ENCODE measurements at places on chromosomes 2 and 18. TPM values are rescaled to one million over a fixed set of nuclear protein-coding genes. Genes with fewer than 3 reads are reported as not detected.

GRCh38 chr2:127562936-127563335 lies 27.5 kb downstream of the MYO7B start:
- H3K27me3 ChIP-seq = no peaks in the 10 kb centered on the region
- H3K4me3 ChIP-seq = no peak overlapping the region
- H3K4me1 ChIP-seq = no peaks in the 10 kb centered on the region
- no peaks in the 10 kb centered on the region for H3K36me3 ChIP-seq
- DNase-seq = no peak
- H3K27ac ChIP-seq = no peak overlapping the region

GRCh38 chr18:66510357-66511045 lies 93.4 kb downstream of the CDH19 start:
- no peak overlapping the region for H3K4me3 ChIP-seq
- no peaks in the 10 kb centered on the region for H3K27me3 ChIP-seq
- DNase-seq = peak; percentile 16
- no peaks in the 10 kb centered on the region for H3K36me3 ChIP-seq
- H3K27ac ChIP-seq = no peak overlapping the region

DNA sequence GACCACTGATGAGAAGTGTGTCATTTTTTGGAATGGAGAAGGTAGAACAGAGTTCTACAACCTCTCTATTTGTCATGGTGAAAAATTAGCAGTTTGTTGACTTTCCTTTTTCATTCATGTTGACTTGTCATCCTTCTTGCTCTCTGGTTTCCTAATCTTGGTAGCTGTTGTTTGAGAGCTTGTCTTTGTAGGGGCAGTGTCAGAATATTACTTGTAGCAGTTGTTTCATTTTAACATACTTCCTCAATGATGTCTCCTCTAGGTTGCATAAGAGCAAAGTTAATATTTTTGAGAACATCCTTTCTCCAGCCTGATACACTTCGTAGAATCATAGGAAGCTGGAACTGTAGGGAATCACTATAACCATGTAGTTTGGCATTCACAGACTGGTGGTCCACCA lies 368.2 kb upstream of the FANCL start:
- peaks cover 37% of the 10 kb centered on the region for H3K4me1 ChIP-seq
- DNase-seq = peak; percentile 42
- H3K4me3 ChIP-seq = no peak overlapping the region
- H3K36me3 ChIP-seq = no peaks in the 10 kb centered on the region
- no peaks in the 10 kb centered on the region for H3K27me3 ChIP-seq
- H3K27ac ChIP-seq = no peak overlapping the region

DNA sequence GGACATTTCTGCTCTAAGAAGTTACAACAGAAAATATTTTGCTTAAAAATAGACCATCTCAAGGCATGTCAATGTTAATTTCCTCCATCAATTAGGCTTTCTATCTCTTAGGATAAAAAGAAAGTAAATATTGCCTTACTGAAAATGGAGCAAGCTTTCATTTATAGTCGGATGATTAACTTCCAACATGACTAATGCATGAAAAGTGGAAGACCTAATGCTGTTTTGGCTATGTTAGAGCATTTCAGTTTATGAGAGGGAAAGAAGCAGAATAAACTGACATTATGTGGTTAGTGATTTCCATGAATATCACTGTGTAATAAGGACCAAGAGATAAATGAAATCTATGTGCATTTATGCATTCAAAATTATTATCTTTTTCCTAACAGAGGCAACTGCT lies 475.2 kb upstream of the UBE2E3 start:
- H3K27ac ChIP-seq = 0 out of 2 replicates have a peak overlapping the region, but pooled peaks have one; percentile 2
- no peak overlapping the region for H3K4me3 ChIP-seq
- peaks cover 19% of the 10 kb centered on the region for H3K4me1 ChIP-seq
- no peaks in the 10 kb centered on the region for H3K36me3 ChIP-seq
- DNase-seq = peak; percentile 66

- no peaks in the 10 kb centered on the region for H3K36me3 ChIP-seq
- peak; percentile 82 for DNase-seq
- H3K27ac ChIP-seq = peak overlapping the region; percentile 49
- H3K4me1 ChIP-seq = peaks cover 58% of the 10 kb centered on the region
Observed at GRCh38 chr2:146820672-146821071, 1024.2 kb upstream of the ACVR2A start.

DUSP2 gene
- 16.7 TPM for total RNA-seq

GRCh38 chr2:65666156-65666725 lies 233.8 kb upstream of the SPRED2 start:
- H3K27ac ChIP-seq = no peak overlapping the region
- H3K4me3 ChIP-seq = no peak overlapping the region
- no peaks in the 10 kb centered on the region for H3K36me3 ChIP-seq
- peaks cover 27% of the 10 kb centered on the region for H3K4me1 ChIP-seq

GRCh38 chr2:111941531-111941930 lies 43.1 kb downstream of the MERTK start:
- H3K36me3 ChIP-seq = no peaks in the 10 kb centered on the region
- H3K4me1 ChIP-seq = peaks cover 14% of the 10 kb centered on the region
- no peak overlapping the region for H3K27ac ChIP-seq

GRCh38 chr2:46241344-46241743 lies 55.9 kb upstream of the EPAS1 start:
- no peak overlapping the region for H3K4me3 ChIP-seq
- H3K27me3 ChIP-seq = no peaks in the 10 kb centered on the region
- DNase-seq = peak; percentile 38

GRCh38 chr2:39640107-39640506 lies 25.6 kb upstream of the TMEM178A start:
- no peak overlapping the region for H3K4me3 ChIP-seq
- no peak overlapping the region for H3K27ac ChIP-seq
- H3K4me1 ChIP-seq = peaks cover 44% of the 10 kb centered on the region
- DNase-seq = no peak
- no peaks in the 10 kb centered on the region for H3K27me3 ChIP-seq

DNA sequence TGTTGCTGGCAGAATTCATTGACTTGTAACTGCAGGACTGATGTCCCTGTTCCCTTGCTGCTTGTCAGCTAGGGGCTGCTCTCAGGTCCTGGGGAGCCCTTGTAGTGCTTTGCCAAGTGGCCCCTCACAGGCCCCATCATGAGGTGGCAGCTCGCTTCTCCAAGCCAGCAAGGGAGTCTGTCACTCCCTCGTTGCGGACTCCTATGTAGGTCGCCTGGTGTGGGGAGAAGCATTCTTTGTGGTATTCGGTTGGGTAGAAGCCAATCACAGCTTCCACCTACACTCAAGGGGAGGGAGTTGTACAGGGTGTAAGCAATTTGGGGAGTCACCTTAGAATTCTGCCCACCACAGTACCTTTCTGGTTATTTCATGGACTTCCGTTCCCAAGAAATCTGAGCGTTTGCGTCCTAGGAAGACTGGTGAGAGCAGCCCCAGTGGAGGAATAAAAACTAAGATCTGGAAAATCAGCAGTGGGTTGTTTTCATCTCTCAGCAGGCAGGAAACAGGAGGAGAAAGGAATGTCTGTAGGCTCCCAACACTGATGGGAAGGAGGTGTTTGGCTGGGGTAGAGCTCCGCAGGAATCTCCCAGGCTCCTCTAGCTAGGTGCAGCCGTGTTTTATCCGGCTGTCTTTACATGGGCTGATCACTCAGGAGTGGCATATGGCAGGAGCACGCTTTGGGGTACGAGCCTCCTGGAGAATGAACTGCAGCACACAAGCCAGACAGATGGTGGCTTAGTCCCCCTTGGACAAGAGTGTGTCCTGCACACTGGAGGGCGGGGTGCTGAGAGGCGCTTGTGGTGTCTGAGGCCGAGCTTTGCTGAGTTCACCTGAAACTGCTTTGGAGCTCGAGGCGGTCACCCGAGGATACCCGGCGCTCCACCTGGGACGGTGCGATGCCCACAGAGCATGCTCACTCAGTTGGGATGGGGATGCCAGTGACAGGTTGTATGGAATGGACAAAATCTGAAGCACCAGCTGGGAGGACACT lies 58.3 kb downstream of the LDLRAD4 start:
- no peak overlapping the region for H3K27ac ChIP-seq
- H3K4me1 ChIP-seq = no peaks in the 10 kb centered on the region
- H3K27me3 ChIP-seq = peaks cover 87% of the 10 kb centered on the region
- H3K36me3 ChIP-seq = no peaks in the 10 kb centered on the region
- H3K4me3 ChIP-seq = no peak overlapping the region
- no peak for DNase-seq

ZBTB7C gene
- total RNA-seq = 1.1 TPM

GRCh38 chr2:200039724-200040650 lies 84.6 kb downstream of the MAIP1 start:
- H3K27ac ChIP-seq = no peak overlapping the region
- no peak overlapping the region for H3K4me3 ChIP-seq
- no peaks in the 10 kb centered on the region for H3K36me3 ChIP-seq
- H3K4me1 ChIP-seq = peaks cover 15% of the 10 kb centered on the region
- DNase-seq = no peak

DNA sequence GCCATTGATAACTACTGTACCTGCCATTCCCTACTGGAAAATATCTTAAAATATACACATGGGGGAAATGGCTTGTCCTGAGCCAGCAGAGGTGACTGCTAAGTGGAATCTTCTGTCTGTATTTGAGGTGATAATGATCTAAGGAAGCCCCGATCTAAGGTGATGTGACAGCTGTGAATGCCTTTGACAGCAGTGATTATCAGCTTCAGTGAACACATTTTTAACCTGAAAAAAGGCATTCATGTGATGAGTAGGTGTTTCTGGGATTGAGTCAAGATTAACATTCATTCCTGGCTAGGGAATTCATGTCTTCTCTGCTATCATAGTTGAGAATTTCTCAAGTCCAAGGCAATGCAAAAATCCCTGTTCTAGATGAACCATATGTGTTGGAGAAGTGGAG lies 9.1 kb upstream of the MAPRE2 start:
- no peaks in the 10 kb centered on the region for H3K27me3 ChIP-seq
- no peaks in the 10 kb centered on the region for H3K4me1 ChIP-seq
- H3K36me3 ChIP-seq = no peaks in the 10 kb centered on the region
- H3K27ac ChIP-seq = no peak overlapping the region
- DNase-seq = no peak
- no peak overlapping the region for H3K4me3 ChIP-seq

CRYGC gene
- total RNA-seq = not detected

EML6 gene
- total RNA-seq = 15.7 TPM

DNA sequence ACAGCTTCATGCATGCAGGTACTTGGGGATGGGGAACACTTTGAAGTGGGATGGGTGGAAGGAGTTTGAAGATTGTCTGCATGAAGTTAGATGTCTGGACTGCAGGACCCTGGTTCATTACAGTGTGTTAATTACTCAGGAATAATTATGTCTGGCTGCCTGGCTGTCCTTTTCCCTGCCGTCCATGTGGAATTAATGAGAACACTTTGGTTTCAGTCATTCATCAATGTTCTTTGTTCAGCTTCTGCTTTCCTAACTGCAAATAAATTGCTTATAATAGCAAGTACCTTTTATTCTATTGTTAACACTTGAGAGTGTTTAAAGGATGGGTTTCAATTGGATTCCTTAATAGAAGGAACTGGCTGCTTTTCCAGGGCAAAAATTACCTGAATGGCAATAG lies 35.8 kb downstream of the MTCL1 start:
- no peaks in the 10 kb centered on the region for H3K4me1 ChIP-seq
- H3K27me3 ChIP-seq = no peaks in the 10 kb centered on the region
- no peaks in the 10 kb centered on the region for H3K36me3 ChIP-seq

GRCh38 chr2:170812710-170813600 lies 3.7 kb upstream of the GAD1 start:
- DNase-seq = peak; percentile 94
- peaks cover 9% of the 10 kb centered on the region for H3K4me1 ChIP-seq
- no peaks in the 10 kb centered on the region for H3K36me3 ChIP-seq
- peak overlapping the region; percentile 32 for H3K4me3 ChIP-seq
- H3K27ac ChIP-seq = no peak overlapping the region

LYG2 gene
- total RNA-seq = not detected

DNA sequence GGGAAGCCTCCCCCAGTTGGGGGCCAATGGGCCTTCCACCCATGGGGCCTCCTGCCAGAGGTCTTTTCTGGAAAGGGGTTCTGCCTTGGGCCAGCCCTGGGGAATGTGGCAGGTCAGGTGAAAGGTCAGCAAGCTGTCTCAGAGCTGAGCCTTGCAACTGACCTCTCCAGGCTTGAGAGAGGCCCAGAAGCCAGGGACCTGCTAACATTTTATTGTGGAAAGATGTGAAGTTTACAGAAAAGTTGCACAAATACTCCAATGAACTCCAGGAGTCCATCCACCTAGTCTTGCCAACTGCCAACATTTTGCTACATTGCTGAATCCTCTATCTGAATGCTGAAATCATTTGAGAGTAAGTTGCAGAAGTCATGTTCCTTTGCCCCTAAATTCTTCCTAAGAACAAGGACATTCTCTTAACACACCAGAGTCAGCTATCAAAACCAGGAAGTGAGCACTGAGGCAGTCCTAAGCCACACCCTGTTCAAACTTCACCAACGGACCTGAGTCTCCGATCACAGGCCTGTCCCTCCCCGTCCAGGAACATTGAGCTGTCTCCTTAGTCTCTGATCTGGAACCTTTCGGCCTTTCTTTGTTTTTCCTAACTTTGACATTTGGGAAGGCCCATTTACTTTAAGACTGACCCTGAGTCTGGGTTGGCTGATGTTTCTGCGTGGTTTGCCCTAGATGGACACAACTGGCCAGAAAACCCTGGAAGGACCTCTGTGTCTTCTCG lies 4.0 kb downstream of the SNORC start:
- H3K27me3 ChIP-seq = no peaks in the 10 kb centered on the region
- peaks cover 17% of the 10 kb centered on the region for H3K4me1 ChIP-seq
- no peak overlapping the region for H3K27ac ChIP-seq
- H3K4me3 ChIP-seq = no peak overlapping the region
- H3K36me3 ChIP-seq = no peaks in the 10 kb centered on the region

GRCh38 chr2:186201371-186201770 lies 284.7 kb upstream of the ZC3H15 start:
- no peak overlapping the region for H3K27ac ChIP-seq
- H3K4me1 ChIP-seq = no peaks in the 10 kb centered on the region
- H3K4me3 ChIP-seq = no peak overlapping the region
- H3K36me3 ChIP-seq = no peaks in the 10 kb centered on the region
- no peaks in the 10 kb centered on the region for H3K27me3 ChIP-seq

DNA sequence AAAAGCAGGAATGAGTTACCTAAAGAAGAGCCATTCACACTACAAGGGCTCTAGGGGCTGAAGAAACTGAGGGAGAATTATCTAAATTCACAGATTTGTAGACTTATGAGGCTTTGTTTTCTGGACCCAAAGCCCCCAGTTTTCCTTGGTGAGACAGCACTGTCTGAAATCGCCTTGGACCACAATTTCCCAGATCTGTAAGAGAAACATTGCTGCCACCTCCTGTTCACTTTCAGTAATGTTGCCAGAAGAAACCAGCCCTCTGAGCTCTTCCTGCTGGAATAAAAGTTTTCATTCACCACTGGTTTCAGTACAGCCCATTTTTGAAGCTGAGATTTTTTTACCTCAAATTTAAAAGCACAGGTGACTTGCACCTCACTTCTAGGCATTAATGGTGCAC lies 169.2 kb downstream of the CDH20 start:
- peak; percentile 68 for DNase-seq
- H3K27me3 ChIP-seq = peaks cover 32% of the 10 kb centered on the region
- no peaks in the 10 kb centered on the region for H3K4me1 ChIP-seq
- H3K36me3 ChIP-seq = no peaks in the 10 kb centered on the region
- no peak overlapping the region for H3K27ac ChIP-seq

KYNU gene
- 1.1 TPM for total RNA-seq

DNA sequence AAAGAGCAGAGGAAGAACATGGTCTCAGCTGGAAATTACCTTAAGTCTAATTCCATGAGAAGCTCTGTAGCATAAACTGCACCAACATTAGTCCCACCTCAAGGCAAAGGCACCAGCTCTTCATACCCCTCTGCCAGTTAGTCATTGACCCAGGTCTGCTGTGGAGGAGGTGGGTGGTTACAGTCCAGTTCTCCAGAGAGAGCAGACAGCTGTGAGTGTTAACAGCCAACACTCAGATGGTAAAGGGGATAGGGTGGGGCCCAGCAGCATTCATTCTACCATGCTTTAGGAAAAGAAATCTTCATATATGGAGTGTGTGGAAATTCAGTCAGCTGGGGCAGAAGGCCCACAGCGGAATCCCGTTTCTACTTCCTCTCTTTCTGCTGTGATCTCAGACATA lies 159.7 kb upstream of the FBXO11 start:
- no peak overlapping the region for H3K27ac ChIP-seq
- no peak for DNase-seq
- no peaks in the 10 kb centered on the region for H3K4me1 ChIP-seq
- H3K4me3 ChIP-seq = no peak overlapping the region

CRYGD gene
- total RNA-seq = not detected

Data from PC-3 (cell line).